Amniotic stem cell (primary cell): ENCODE measurements at places on chromosomes 6 and 20.

DNA sequence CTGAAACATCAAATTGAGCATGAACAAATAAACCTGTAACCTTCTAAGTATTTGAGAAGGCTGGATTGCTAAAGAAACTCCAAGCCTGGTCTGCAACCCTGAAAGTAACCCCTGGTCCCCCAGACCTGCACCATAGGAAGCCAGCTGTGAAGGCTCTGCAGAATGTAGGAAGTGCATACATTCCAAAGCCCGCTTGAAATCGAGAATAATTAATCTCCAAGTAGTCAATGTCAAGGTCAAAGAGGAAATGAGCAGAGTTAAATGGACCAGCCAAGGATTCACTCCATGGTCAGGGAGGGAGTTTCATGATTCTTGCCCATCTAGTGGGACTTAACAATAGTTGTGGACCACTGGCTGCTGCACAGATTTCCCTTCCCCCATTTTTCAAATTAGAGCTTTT, 107.6 kb upstream of the RNF24 start:
- DNase-seq, result no peak

- no peak for DNase-seq
These were observed 77.8 kb downstream of the NINL start for GRCh38 chr20:25507385-25508082.

DNA sequence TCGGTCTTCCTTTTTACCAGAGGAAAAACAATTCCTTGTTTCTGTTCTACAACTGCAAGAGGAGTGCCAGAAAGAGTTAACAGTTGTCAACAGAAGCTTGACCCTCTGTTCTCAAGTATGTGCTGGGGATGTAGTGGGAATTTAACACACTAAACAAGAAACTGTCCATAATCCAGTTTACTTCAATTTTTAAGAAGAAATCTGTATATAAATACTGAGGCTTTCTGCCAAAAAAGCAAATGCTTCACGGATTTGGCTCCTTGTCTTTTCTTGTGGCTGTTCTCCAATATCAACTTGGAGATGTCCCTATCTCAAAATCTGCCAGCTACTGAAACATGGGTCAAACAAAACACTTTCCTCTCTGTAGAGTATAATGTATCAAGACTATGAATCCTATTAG, 26.8 kb downstream of the REV3L start:
- no peak for DNase-seq

DNA sequence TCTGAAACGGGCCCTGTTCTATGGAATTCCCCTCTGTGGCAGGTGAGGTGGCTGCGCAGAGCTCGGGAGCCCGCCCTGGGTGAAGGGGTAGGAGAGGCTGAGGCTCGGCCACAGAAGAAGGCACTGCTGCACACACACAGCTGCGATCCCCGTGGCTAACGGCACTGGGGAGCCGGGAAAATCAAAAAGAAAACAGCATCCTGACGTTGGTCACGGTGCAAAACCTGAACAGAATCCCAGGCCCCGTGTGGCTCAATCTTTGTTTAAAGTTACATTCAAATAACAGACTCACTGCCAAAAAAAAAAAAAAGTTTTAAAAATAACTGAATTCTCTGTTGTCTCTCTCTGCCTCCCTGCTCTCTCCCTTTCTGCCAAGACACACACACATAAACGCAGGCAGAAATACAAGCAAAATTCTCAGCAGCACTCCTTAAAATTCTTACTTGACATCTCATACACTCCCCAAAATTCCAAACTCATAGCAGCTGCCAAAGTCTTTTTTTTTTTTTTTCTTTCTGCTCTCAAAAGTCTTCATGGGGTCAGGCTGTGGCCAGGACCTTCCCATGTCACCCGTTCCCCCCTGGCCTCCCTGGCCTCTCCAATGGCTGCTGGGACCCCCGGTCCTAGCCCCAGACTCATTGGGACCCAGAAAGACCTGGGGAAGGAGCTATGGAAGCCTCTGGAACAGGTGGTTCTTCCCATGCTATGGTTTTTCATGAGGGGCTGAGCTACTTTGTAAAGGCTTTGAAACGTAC, 248.8 kb downstream of the TTLL2 start:
- no peak for DNase-seq

- DNase-seq, result no peak
These were observed 72.0 kb upstream of the BACH2 start for GRCh38 chr6:90368601-90369000.

DNA sequence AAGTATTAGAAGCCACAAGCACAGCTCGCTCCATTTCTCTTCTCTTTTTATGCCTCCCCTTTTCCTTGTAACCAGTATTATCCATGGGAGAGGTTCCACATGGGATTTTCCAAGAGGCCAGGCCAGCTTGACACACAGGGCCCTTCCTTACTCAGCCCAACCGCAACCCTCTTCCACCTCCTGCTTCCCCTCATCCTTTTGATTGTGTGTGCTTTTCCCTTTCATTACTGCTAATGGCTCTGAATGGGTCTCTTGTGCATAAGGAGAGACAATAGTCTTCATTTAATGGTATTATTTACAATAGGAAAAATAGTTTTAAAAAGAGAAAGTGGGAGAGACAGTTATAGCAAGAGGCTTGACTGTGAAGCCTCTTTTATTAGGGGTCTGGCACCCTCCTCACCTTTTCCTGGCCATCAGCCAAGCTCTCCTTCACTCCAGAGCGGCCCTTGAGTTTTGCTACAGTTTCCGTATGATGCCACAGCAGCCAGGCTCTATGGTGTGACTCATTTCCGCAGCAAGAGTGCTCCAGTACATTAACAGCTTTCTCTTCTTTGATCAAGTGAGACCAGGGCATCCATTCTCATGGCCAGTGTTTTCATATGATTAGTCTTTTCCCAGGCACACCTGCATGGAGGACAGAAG, 579.5 kb downstream of the TFAP2B start:
- no peak for DNase-seq

GRCh38 chr6:109498052-109498451, 15.0 kb upstream of the ZBTB24 start:
- DNase-seq, result no peak

GRCh38 chr6:137261761-137262160, 42.6 kb upstream of the IFNGR1 start:
- no peak for DNase-seq

DNA sequence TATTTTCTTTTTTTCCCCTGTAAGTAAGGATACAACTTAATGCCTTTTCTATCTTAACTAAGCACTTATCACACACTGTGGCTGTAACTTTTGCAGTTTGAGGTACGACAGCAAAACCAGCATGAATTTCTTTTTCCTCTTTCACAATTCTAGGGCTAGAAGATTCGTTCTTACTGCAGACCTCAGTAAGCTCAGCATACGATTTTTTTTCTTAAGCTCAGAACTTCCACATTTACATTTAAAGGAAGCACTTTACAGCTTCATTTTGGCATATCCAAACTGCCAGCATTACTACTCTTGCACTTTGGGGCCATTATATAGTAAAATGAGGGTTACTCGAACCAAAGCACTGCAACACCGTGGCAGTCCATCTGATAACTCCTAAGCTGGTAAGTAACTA, 889 bp upstream of the CHMP4B start:
- no peak for DNase-seq

- DNase-seq, result no peak
These were observed 30.3 kb downstream of the TBPL1 start for GRCh38 chr6:133983099-133983939.

DNA sequence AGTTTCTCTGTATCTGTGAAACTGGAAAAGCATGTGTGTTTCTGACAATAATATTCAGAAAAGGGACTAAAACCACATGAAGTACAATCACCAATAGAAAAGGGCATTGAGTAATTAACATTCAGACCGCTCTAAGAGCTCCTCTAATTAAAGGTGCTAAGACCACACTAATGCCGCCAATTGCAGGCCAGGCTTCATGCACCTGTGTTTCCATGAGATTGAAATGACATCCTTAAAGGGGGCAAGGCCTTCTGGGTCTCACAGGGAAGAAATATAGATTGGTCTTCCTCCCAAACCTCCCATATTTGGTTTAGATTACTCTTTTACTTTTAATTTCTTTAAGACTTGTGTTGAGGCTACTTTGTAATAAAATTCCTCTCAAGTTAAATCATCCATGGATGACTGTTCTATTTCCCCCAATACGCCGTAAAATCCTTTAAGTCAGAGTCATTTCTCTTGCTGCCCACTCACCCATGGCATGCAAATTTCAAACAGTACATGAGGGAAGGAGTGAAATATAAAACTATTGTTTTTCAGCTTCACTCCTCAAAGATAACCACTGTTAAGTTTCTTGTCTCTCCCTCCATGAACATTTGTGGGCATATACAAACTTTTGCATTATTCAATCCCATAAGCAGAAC, 110.6 kb downstream of the UBE3D start:
- DNase-seq, result no peak

GRCh38 chr6:69936674-69937363, 70.5 kb downstream of the COL19A1 start:
- DNase-seq, result no peak
